ENCODE measurements at places on chromosomes 4 and X. TPM values are rescaled to one million over a fixed set of nuclear protein-coding genes. Genes with fewer than 3 reads are reported as not detected.
A peak's percentile ranks its signal among the peaks of the same experiment; 100 is the strongest.

The OTUD4 gene
- 27.1 TPM for total RNA-seq

The EFHC2 gene
- 1.4 TPM for total RNA-seq

The ARX gene
- not detected for total RNA-seq

The USP26 gene
- total RNA-seq: not detected

The PCDH18 gene
- total RNA-seq: 33.7 TPM

The HTR2C gene
- not detected for total RNA-seq

The F8A3 gene
- 7.1 TPM for total RNA-seq

The LAMP2 gene
- 92.5 TPM for total RNA-seq

- peak; percentile 81 for DNase-seq
Measured at GRCh38 chr4:80206521-80207171, 9.3 kb downstream of the PRDM8 start.

DNA sequence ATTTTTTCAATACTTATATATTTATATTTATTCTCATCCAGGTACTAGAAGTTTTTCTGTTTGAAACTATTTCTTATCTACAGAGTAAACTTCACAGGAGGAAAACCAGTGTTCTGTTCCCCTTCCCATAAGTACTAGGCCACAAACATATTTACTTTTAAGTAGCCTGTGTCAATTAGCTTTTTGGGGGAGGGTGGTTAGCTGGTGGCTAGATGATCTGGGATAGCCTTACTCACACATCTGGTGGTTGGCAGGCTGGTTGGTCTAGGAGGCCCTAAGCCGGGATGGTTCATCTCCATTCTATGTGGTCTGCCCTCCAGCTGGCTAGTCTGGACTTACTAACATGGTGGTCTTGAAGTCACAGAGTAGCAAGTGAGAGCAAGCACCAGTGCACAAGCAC is 6.2 kb downstream of the JADE3 start:
- no peak for DNase-seq

DNA sequence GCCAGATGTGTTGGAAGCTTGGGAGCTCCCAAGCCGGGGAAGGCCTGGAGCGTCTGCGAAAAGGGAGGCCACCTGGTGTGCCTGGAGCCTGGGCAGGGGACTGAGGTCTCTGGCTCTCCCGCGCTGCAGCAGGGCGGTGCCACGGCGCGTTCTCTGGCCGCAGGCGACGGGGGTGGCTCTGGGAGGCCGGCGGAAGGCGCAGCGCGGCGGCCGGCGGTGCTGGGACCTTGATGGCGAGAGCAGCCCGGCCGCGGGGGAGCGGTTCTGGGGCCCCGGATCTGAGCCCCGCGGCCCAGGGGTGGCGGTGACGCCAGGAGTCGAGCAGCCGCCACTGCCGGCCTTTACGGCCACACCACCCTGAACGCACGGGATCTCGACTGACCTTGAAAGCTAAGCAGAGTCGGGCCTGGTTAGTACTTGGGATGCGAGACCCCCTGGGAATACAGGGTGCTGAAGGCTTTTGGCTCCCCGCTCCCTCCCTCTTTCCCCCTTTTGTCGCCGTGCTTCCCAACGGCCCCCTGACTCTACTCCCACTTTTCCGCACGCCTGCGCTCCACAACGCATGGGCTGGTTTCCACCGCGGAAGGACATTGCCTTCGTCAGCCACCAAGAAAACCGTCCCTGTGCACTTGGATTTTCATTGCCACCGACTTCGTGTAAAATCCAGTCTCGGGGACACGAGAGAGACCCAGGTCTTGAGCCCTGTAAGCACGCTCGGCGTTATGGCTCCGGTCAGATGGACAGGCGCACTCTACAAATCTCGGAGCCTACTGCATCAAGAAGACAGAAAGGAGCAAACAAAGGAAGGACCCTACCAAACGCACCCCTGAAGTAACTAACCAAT is 9.5 kb downstream of the FRG2 start:
- peak; percentile 40 for DNase-seq

GRCh38 chr4:20641976-20642375 is 58.3 kb upstream of the PACRGL start:
- DNase-seq: no peak

GRCh38 chrX:36501169-36501702 is 506.9 kb upstream of the FAM47C start:
- DNase-seq: no peak

- no peak for DNase-seq
Measured at GRCh38 chr4:105191621-105192210, 45.0 kb downstream of the TET2 start.

GRCh38 chrX:22300130-22300529 is 27.4 kb downstream of the CBLL2 start:
- DNase-seq: no peak

DNA sequence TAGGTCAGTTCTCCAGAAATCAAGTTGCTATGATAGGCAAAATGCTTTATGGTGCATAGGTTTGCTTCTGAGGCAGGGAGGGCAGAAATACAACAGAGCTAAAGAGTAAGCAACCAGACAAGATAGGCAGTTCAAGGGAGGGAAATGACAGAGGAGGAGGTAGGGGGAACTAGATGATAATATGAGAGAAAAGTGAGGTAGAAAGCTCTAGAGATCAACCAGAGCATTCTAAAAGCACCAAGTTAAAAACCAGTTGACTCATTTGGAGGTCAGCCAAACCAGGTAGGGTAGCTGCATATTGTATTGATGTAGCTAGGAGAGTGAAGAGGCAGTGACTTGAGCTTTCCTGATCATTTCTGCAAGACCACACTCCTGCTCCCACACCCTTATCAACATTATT is 49.0 kb upstream of the SLC16A2 start:
- DNase-seq: no peak

DNA sequence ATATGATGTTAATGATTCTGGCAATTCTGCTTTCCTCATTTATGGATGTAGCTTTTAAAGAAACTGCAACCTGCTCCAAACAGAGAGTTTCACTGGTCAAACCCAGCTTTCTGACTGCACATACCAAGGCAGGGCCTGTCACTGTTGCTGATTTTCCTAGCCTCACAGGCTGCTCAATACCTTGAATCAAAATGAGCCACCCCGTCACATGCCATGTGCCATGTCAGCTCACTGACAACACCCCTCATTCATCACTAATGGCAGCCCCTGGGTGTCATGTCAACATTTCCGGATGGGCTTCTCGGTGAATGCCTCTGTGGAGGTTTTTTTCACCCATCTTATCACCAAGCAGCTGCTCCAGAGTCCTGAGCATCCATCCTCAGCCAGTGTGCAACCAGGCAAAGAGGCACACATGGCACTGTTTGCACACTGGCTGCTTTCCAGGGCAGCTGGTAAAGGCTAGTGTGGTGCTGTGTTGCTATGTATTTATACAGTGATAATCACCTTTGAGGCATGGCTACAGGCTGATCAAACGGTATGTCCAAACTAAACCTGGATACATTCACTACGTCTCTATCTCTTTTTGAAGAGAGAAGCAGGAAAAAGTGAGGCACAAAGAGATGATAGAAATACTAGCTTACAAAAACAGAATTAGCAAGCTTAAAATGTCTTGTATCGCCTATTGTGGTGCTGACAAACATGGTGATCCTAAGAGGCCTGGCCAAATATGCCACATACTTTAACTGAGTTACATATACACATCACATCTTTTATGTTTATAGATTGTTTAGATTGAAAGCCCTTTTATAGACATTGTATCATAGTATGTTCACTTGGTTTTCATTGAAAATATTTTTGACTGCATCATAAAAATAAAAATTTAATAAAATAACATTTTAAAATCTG is 94.6 kb upstream of the INPP4B start:
- no peak for DNase-seq

GRCh38 chrX:39788521-39788920 is 309.2 kb downstream of the BCOR start:
- DNase-seq: no peak

DNA sequence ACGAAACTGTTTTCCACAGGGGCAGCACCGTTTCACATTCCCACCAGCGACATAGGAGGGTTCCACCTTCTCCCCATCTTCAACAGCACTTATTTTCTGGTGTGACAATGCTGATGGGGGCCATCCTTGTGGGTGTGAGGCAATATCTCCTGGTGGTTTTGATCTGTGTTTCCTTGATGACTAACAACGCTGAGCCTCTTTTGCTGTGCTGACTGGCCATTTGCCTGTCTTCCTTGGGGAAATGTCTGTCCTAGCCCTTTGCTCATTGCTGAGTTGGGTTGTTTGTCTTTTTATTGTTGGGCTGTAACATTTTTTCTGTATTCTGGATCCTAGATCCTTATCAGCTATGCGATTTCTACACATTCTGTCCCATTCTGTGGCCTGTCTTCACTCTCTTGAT is 33.7 kb downstream of the ATP2B3 start:
- DNase-seq: no peak

DNA sequence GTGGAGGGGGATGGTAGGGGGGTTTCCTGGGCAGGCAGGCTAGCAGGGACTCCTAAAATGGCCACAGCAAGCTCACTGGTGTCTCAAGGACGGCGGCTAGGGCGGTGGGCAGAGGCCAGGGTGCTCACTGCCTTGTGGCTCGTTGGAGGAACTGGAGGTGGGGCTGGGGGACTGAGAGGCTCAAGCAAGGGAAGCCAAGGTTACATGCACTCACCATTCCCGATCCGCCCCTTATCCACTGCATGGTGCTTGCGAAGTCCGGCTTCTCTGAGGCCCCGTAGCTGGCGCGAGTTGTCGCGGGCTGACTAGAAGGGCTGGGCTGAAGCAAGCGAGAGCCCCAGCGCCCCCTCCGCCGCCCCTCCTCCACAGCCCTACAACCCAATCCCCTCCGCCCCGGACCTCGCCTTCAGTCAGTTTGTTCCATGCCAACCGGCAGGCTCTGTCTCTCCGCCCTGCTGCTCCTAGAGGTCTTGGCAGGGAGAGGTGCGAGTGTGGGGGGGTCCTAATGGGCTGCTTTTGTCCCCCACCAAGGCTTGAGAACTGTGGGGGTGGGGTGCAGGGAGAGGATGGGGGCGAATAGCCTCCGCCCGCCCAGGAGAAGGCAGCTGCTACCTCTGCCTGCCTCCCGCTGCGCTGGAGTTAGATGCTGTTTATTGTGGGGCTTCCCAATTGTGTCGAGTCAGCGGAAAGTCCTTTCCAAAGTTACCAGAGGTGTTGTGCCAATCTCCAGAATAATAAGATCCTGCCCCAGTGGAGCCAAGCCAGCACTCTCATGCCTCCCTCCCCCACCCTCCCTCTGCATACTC is at the start of gene ARHGEF9:
Gene ARHGEF9 (minus strand): TSS at position 313 of the 806 bp plus-strand sequence. CDS start 69 bp downstream, at position 244.
- DNase-seq: peak; percentile 81

GRCh38 chr4:19324184-19324583 is 927.5 kb upstream of the SLIT2 start:
- no peak for DNase-seq

DNA sequence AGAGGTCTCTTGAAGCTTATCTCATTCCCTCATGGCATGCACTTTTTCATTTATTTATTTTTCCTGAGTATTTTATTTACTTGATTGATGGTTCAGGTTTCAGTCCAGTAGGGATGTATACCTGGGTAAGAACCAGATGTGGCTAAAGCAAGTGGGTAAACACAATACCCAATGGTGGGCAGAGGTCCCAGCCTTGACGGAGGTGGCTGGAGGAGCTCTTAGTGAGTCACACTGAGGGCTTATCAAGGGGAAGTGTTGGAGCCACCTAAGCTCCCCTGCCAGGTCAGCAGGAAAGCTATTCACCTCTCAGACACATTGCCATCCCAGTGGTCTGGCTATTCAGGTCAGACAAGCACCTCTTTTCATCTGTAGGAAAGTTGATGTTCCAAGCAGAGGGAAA is 236.2 kb upstream of the MAGEB16 start:
- no peak for DNase-seq

- no peak for DNase-seq
Measured at GRCh38 chrX:45619290-45619689, 418.6 kb upstream of the DIPK2B start.

DNA sequence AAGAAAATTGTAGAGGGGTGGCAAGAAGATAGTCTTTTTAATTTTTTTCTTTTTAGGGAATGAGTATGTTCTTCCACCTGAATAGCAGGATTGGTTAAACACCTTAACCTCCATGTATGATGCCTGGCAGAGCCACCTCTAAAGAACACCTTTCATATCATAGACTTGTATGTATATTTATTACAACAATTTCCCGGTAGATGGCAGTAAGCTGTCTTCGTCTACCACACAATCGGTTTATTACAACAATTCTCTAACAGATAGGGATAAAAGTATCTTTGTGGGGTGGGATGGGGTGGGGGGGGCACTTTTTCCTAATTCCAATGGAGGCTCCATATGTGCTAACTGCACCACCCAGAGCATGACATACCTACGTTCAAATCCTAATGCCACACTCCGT is 255.5 kb downstream of the LDB2 start:
- DNase-seq: no peak

DNA sequence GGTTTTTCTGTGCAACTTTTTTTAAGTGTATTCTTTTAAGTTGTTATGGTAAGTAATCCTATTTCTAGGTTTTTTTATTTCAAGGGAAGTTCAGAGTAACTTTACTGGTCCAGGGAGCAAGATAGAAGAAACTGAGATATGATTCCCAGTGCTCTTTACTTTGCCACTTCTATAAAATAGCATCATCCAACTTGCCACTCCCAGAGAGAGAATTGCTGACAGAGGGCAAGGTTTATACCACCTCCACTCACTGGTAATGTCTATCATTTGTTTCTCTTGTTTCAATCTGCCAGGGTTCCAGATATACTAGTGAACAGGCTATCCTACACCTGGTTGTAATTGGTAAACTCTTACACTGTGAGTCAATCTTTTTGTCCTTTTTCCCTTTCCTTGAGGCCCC is 3.5 kb upstream of the CLCN3 start:
- DNase-seq: no peak

DNA sequence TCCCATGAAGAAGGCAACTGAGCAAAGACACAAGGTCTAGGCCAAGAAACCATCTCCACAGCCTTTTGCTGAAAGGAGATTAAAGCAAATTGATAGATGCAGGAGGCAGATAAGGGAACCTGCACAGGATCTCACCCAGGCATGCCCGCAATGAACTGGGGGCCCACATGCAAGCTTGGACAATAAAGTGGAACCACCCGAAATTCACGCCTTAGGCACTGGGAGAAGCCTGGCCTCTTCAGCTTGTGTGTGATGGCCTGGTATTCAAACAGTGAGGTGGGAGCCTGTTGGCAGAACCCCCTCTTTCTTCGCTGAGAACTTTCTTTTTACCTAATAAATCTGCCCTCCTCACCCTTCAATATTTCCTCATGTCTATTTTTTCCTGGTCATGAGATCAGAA is 213.2 kb downstream of the NR3C2 start:
- DNase-seq: no peak

DNA sequence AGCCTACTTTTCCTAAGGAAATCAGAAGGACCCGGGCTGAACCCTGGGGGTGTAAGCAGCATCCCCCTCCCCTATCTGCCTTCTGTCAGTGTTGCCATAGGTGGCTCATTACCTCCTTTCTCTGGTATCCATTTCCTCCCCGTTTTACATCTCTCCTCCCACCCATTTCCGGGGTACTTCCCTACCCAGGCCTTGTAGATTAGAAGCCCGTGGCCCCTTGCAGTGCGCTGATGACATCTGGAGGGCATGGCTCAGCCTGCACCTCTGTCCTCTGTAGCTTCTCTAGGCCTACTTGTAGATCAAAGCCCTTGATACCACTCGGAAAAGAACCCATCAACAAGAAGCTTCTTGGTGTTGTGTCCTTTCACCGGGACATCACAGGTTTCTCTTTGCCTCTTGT is 71.8 kb downstream of the NBDY start:
- DNase-seq: peak; percentile 35

All from posterior vena cava (tissue), 2 donors.